AG10803 (cell line): ENCODE measurements at places on chromosomes 7 and 10.

- no peak for DNase-seq
Measured at GRCh38 chr7:98621573-98622482, 4.7 kb downstream of the NPTX2 start.

- DNase-seq = peak; percentile 26
Measured at GRCh38 chr7:129298268-129298893, 73.6 kb downstream of the AHCYL2 start.

GRCh38 chr7:151623766-151624165 lies 104.1 kb upstream of the RHEB start:
- DNase-seq = no peak

DNA sequence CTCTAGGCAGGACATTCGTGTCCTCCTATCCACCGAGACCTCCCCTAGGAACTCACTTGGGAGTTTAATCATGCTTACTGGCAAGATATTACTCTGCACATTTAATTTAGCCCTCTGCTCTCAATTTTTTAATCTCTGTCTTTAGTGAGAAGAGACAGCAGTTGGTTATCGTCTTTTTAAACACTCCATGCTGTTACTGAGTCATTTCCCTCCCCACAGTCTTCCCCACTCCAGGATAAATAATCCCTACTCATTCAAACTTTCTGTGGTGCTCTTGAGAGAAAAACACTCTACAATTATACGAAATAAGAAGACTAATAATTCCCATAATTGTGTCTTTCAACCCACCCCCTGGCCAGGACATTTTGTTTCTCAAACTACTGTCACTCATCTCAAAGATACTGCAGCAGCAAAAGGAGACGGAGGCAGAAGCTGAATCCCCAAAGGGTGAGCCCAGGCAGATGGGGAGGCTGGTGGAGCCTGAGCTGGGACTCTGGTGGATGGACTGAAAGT lies 84.2 kb downstream of the ANK3 start:
- no peak for DNase-seq

DNA sequence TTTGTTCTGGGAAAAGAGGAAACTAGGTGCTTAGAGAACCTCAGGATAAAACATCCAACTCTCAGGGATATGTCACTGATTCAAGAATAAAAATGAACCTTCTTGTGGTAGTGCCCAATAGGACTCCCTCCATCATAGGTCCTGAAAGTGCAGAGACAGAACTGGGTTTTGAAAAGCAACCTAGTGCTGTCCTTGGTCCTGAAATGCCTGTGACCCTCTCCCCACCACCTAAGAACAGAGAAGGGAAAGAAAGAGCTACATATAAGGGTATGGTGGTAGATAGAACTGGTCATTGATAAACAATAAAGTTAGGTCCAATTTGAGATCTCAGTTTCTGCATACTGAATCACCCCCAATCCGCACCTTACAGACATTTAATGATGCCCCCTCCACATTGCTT lies 953.3 kb downstream of the XPNPEP1 start:
- peak; percentile 10 for DNase-seq

DNA sequence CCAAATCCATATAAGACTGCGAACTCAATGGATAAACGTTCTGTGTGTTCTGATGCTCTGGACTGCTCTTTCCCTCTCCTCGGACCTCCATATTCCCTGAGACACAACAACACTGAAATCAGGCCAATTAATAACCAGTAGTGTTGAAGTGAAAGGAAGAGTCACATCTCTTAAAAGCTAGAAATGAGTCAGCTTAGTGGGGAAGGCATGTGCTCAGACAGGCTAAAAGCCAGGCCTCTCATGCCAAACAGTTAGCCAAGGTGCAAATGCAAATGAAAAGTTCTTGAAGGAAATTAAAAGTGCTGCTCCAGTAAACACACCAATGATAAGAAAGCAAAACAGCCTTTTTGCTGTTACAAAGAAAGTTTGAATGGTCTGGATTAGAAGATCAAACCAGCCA lies 29.3 kb downstream of the TNS3 start:
- peak; percentile 79 for DNase-seq

- no peak for DNase-seq
Measured at GRCh38 chr7:117654780-117655179, 175.0 kb downstream of the CFTR start.
